ENCODE measurements at places on chromosomes 5 and 9.

DNA sequence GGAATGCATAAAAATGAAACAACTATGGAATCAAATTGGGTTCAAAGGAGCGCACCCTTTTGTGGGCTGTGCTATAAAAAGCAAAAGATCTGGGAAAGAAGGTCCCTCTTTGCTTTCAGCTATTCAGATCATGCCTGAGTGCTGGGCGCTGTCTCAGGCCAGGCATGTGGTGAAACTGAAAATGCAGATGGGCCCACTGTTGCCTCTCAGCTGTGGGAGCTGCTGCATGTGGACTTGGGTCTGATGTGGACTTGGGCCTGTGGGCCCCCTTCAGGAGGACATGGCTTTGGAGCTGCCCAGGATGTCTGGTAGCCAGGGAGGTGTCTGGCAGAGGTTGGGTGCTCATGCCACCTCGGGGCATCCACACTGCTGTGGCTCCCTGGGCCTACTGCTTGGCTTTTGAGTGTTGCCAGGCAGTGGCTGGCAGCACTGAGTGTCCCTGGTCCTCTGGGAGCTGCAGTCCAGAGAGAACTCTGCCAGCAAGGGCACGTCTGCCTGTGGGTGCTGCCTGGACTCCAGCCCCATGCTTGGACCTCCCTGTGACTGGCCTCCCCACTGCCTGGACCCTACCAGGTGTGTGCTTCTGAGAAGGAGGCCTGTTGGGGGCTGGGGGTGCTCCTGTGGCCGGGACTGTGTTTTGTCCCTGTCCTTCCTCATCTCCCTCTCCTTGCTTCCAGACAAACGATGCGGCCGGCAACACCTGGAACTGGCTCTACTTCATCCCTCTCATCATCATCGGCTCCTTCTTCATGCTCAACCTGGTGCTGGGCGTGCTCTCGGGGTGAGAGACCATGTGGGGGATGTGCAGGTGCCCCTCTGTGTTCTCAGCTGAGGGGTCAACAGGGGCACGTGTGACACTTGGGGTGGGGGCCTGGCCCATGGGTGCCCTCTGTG, 74.3 kb downstream of the CACNA1B start:
- no peak for DNase-seq

GRCh38 chr5:173228639-173229381, 6.2 kb downstream of the NKX2-5 start:
- DNase-seq, result no peak

- DNase-seq, result no peak
Measured at GRCh38 chr5:34411470-34412346, 244.4 kb upstream of the RAI14 start.

DNA sequence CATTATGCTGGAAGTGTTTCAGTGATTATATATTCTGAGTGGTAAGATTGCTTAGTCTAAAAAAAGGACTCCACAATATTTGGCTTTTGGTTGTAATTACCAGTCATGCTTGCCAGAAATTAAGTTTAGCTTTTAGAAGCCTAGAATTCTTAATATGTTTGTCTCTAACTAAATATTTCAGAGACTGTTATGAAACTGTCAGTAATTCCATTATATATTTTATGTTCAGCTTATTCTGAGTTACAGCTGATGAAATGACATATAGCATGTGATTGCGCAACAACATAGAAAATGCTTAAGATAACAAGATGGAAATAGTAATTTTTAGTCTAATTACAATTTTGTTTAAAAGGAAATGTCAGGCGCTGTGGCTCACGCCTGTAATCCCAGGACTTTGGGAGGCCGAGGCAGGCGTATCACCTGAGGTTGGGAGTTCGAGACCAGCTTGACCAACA, 44.2 kb downstream of the KIAA1958 start:
- DNase-seq, result no peak

DNA sequence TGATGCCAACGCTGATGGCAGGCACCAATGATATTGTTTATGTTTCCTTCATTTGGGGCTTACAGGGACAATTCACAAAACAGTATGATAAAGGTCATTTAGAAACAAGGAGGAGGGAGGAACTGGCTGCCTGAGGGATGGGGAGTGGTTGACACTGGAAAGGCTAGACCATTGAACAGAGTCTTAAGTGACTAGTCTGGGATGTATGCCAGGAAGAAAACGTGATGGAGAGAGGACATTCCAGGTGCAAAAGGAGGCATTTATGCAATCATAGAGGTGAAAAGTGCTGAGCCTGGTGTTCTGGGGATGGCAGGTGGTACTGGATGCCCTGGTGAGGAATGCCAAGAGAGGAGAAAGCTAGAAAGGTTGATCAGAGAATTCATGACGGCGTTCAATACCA, 153.4 kb downstream of the ZNF462 start:
- DNase-seq, result no peak

- no peak for DNase-seq
Measured at GRCh38 chr9:89661956-89662717, 57.3 kb downstream of the GADD45G start.

GRCh38 chr5:149938791-149939358, 5.7 kb downstream of the PDE6A start:
- DNase-seq, result no peak

GRCh38 chr9:81363916-81364480, 325.3 kb downstream of the TLE1 start:
- no peak for DNase-seq

DNA sequence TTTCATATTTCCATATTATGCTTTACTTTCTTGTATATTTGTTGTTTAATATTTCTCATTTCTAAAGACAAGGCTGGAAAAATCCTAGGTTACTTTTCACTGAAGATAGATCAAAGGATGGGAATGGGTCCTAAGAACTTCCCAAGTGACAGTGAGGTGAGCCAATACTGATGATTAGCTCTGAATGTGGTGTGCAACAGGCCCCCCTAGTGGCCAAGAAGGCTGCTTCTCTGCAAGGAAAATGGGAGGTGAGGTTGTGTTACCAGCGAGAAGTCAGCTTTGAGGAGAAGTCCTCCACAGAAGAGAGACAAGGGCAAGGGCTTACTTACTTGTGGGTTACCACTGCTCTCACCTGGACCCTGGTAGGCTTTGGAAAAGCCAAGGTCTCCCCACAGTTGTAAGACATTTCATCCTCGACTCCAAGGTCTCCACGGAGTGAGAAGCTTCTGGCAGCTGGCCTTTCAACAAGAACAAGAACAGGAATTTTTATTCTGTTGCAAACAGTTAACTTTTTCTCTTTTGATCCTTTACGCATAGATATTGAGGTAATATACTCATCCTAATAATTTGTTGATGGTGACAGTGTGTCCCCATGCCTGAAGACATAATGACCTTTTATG, 69.9 kb downstream of the MAMDC2 start:
- DNase-seq, result no peak

DNA sequence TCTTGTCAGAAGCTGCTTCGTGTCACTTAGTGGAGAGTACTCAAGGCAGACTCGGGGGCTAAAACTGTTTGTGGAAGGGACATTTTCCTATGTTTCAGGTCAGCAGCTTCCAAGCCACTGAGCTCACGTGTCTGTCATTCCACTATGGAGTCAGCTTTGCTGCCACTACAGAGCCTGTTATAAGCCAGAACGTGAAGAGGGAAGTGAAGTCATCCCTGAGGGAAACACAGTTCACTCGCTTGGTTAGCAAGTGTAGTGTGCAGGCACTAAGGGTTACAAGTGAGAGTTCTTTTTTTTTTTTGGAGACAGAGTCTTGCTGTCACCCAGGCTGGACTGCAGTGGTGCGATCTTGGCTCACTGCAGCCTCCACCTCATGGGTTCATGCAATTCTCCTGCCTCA, 24.5 kb upstream of the LTC4S start:
- no peak for DNase-seq

DNA sequence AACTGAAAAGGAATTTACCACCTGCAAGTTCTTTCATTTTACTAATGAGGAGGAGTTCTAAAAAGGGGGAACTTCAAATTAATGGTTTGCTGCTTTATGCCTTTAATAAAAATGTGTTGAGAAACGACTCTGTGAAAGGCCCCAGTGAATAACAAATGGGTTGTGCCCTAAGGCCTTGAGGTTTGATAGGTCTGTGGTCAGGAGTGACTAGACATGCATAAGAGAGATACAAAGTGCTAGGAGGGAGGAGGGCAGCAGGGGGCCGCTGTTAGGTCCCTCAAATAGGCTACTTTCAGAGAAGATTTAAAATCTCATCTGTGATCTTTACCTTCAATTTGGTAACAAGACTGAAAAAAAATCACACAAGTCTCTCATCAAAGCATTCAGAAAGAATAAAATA, 58.3 kb downstream of the FAM81B start:
- no peak for DNase-seq

GRCh38 chr5:132807163-132807838, 5.8 kb upstream of the SOWAHA start:
- no peak for DNase-seq

GRCh38 chr5:124782262-124782661, 35.8 kb upstream of the ZNF608 start:
- DNase-seq, result no peak

DNA sequence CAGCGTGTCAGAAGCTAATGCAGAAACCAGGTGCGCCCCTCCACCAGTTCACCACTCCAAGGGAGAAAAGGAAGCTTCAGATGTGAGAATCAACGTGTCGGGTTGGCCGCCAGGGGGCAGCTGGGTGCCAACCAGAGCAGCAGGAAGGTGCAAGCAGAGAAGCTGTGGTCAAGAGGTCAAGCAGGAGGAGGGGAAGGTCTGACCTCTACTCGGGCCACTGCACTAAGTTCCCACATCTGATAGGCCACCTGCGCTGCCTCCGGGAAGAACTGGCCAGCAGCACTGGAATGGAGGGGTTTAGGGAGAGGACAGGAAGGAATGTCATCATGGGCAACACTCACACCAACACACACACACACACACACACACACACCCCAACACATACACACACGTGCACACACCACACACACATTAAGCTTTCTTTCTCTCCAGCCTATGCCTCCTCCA, 31.4 kb downstream of the ANXA6 start:
- peak; percentile 39 for DNase-seq

GRCh38 chr9:29637471-29638237, 2064.4 kb upstream of the C9orf72 start:
- no peak for DNase-seq

DNA sequence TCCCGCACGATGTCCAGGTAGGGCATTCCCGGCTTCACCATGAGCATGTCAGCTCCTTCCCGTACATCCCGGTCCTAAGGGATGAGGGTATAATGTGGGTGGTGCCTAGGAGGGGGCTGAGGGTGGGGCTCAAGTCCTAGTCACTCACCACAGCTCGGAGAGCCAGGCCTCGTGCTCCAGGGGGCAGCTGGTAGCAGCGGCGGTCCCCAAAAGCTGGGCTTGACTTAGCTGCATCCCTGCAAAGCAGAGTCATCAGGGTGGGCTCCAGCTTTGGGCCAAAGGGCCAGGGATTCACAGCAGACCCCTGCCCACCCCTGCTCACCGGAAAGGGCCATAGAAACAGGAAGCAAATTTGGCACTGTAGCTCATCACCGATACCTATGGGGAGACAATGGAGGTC, 11.6 kb downstream of the ALAD start:
- DNase-seq, result no peak

GRCh38 chr5:132411304-132412013, 41.9 kb downstream of the SLC22A5 start:
- DNase-seq, result no peak

All from stimulated activated CD4-positive, alpha-beta T cell treated with anti-CD3 and anti-CD28 coated beads, Interleukin-15, amount 100 ng/mL, for 1 hour (primary cell).